ENCODE measurements at places on chromosomes 1 and 21.

DNA sequence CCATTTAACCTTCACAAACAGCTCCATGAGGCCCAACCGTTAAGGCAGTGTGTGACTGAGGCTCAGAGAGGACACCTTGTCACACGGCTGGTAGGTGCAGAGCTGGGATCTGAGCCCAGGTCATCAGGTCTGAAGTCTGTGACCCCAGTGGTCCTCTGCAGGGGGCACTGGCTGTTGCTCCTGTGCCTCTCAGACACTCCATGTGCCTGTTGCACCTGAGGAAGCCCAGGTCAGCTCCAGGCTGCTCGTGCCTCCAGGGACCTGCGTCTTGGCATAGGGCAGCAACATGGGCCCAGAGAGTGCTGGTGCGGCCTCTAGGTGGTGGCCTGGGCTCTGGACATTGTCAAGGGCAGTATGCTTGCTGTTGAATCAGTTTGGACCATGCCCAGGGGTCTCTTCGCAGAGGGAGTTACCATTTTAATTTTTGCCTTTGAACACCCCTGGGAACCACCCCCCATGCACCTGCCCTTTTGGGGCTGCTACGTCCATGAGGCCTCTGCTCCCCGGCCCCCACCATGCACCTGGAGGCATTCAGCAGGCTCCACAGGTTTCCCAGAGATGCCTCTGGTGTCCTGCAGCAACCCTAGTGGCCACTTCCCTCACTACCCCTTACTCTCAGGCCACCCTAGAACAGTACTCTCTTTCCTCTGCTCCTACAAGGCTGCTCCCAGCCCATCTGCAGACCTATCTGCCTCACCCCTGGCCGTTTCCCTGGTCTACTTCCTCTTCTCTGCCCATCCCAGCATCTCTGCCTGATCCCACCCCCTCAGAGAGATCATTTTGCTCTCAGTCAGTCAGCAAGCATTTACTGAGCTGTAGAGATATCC is 25.2 kb upstream of the EPS8L3 start:
- DNase-seq, result no peak

DNA sequence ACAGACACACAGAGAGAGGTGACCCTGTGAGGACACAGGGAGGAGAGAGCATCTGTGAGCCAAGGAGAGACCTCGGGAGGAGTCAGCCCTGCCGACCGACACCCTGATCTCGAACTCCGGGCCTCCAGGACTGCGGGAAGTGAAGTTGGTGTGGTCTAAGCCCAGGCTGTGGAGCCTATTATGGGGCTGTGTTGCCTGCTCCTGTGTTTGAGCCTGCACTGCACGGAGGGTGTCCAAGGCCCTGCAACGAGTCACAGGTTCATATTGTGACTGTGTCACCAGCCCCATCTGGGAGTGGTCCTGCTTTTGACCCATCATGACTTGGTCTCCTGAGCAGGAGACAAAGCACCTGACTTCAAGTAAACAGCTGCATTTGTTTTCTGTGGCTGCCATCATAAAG is 186.0 kb upstream of the AJAP1 start:
- DNase-seq, result no peak

DNA sequence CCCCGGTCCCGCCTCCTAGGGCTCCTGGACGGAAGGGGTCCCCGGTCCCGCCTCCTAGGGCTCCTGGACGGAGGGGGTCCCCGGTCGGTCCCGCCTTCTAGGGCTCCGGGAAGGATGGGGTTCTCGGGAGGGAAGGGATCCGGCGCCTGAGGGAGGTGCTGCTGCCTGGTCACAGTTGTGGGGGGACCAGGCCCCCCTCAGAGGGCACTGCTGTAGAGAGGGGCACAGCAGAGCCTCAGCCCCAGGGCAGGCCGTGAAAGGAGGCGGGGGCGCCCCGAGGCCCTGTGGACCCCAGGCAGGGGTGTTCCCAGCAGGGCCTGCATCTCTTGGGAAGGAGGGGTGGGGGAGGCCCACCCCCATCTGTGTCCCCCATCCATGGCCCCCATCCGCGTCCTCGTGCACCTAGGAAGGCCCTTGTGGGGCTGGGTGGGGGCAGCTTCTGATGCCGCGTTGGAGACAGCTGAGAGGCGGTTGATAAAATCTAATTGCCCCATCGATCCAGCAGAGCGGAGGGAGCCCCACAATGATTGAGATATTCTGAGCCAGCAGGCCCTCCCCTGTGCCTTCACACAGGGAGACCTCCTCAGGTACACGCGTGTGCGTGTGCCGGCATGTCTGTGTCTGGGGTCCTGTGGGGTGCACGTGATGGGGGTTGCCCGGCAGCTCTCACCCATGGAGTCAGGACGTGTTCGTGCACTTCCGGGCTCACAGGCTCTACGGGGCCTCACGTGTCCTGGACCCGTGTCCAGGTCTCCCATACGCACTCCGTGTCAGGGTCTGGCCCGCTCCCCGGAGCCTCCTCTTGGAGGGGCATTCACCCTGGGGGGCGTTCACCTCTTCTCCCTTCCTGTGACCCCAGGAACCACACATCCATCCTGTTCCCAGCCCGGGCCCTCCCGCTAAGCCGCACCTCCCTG is 12.9 kb downstream of the SAMD11 start:
- DNase-seq, result no peak

DNA sequence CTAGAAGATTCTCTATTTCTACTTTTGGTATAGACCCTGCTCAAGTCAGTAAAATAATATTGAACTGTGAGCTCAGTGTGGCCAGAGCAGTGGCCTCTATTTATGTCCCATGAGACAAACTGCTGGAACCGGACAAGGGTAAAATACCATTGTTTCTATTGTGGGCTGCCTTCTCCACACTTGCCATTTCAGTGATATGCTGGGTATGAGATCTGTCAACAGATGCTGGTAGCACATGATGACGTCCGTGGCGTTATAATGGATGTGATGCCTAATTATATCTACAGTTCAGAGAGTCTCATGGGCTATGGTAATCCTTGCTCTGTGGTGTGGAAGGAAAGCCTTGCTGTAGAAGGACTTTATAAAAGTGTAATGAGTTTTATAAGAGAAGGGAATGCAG is 2.4 kb downstream of the ACTN2 start:
- DNase-seq, result no peak

DNA sequence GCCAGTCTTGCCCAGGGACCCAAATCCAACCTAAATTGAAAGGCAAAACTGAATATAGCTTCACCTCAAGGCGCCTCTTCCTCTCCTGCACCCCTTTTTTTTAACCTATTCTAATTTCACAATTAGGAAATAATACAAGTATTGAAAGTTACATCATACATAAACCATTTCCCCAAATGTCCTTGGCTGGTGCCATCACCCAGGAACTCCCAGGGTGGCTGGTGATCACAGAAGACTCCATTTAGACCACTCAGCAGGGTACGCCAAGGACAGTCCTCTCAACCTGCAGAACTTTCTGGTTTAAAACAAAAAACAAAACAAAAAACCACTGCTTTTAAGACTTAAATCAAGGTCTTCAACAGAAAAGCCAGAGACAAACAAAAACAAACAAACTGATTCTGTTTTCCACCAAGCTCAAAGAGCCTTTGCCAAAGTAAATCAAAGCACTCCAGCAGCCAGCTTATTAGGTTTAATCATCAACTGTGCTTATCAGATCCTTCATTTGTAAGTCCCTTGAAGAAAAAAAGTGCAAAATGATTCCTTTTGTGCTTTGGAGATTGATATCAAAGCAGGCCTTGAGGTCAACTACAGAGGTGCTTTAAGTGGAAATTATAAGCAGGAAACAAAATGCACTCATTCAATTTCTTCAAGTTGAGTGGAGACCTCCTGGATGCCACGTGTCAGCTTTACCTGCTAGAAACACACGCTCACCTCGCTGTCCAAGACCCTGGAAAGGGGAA is 113.0 kb downstream of the ETS2 start:
- no peak for DNase-seq

- no peak for DNase-seq
Measured at GRCh38 chr21:45570071-45570470, 27.8 kb upstream of the SLC19A1 start.

DNA sequence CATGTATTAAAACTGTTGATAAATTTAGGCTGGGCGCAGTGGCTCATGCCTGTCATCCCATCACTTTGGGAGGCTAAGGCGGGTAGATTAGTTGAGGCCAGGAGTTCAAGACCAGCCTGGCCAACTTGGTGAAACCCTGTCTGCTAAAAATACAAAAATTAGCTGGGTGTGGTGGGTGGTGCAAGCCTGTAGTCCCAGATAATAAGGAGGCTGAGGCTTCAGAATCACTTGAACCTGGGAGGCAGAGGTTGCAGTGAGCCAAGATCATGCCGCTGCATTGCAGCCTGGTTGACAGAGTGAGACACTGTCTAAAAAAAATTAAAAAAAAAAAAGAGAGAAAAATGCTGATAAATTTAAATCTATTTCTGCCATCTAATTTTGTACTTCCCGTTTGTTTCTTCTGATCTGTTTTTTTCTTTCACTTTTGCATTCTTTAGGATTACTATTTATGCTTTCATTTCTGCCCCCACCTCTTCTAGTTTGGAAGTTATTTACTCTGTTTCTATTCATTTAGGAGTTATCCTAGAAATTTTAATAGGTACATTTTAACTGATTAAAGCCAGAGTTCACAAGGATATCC is 3.2 kb upstream of the DENND1B start:
- DNase-seq, result no peak

GRCh38 chr21:42007356-42007940 is 2.7 kb downstream of the ZBTB21 start:
- DNase-seq, result no peak

GRCh38 chr1:93842750-93843500 is 36.1 kb downstream of the DNTTIP2 start:
- no peak for DNase-seq

GRCh38 chr1:37795340-37796125 is 1.9 kb downstream of the MANEAL start:
- DNase-seq, result no peak

GRCh38 chr1:218101409-218101808 is 183.7 kb upstream of the RRP15 start:
- no peak for DNase-seq

DNA sequence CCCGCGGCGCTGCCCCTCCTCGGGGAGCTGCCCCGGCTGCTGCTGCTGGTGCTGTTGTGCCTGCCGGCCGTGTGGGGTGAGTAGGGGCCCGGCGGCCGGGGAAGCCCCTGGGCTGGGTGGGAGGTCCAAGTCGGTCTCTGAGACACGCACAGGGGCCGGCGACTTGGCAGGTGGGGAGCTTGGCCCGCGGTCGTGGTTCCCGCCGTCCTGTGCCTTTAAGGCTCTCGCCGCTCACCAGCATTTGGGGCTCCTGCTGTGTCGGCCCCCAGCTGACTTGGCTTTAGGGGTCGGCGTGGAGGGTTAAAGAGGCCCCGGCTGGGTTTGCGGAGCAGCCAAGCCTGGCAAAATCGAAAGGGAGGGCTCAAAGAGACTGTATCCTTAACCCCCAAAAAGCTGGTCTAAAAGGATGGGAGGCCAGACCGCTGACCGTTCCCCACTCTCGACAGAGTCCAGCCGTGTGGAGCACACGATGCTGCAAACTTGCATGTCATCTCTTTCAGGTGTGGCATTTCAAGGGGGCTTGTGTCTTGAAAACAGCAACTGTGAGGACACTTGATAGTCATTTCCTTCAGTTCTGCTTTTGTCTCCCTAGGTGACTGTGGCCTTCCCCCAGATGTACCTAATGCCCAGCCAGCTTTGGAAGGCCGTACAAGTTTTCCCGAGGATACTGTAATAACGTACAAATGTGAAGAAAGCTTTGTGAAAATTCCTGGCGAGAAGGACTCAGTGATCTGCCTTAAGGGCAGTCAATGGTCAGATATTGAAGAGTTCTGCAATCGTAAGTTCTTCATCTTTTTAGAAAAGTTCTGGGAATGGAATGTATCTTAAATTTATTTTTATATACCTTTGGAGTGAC is 540 bp downstream of the CD55 start:
- no peak for DNase-seq

GRCh38 chr21:44583800-44584147 is 3.4 kb upstream of the KRTAP10-5 start:
- no peak for DNase-seq

GRCh38 chr1:16242556-16243214 is 5.7 kb upstream of the CPLANE2 start:
- no peak for DNase-seq

GRCh38 chr1:233268389-233269022 is 27.0 kb downstream of the PCNX2 start:
- no peak for DNase-seq

- peak; percentile 66 for DNase-seq
Measured at GRCh38 chr1:221100611-221101010, 221.4 kb downstream of the HLX start.

- DNase-seq, result no peak
Measured at GRCh38 chr1:29945426-29945825, 709.1 kb downstream of the PTPRU start.

- no peak for DNase-seq
Measured at GRCh38 chr1:245023222-245023621, 131.6 kb upstream of the KIF26B start.

DNA sequence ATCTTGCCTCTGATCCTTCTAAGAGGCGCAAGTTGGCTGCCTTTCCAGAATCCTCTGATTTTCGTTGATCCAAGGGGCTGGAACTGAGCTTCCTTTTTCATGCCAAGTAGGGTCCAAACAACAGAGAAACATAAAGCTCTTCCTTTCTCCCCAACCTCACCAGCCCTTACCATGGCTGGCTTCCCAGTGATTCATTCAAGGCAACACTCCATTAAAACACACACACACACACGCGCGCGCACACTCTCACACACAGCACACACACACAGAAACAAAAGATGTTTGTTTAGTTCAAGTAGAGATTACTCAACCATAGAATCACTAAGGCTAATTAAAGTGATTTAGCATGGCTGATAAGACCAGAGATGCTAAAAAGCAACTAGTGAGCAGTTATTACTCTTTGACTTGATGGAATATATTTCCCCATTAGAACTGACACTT is 13.0 kb upstream of the GUCA2A start:
- peak; percentile 49 for DNase-seq

DNA sequence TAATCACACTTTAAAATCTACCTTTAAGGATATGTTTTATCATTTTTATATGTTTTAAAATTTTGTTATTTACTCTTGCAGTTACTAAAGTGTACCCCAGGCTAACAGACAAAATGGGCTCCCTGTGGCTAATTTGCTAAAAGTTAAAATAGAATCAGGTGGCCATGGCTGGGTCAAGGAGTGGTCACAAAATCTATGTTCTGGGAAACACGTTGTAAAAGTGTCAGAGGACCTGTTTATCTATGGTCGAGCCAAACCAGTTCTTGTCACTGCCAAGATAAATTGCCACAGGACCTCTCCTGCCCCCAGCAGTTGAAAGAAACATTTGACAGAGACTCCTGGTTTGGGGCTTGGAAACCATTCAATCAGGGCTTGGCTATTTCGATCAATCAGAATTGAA is 21.2 kb upstream of the TTLL7 start:
- DNase-seq, result no peak

- DNase-seq, result no peak
Measured at GRCh38 chr21:32119811-32120210, 159.0 kb downstream of the MIS18A start.

GRCh38 chr1:38507563-38507962 is 352.0 kb downstream of the RRAGC start:
- no peak for DNase-seq

- DNase-seq, result no peak
Measured at GRCh38 chr1:107141491-107142126, 770 bp downstream of the NTNG1 start.

- DNase-seq, result no peak
Measured at GRCh38 chr21:40622531-40622930, 224.4 kb downstream of the DSCAM start.

- no peak for DNase-seq
Measured at GRCh38 chr1:55622074-55622473, 406.9 kb upstream of the USP24 start.
